ENCODE measurements at places on chromosomes 11 and 22.

DNA sequence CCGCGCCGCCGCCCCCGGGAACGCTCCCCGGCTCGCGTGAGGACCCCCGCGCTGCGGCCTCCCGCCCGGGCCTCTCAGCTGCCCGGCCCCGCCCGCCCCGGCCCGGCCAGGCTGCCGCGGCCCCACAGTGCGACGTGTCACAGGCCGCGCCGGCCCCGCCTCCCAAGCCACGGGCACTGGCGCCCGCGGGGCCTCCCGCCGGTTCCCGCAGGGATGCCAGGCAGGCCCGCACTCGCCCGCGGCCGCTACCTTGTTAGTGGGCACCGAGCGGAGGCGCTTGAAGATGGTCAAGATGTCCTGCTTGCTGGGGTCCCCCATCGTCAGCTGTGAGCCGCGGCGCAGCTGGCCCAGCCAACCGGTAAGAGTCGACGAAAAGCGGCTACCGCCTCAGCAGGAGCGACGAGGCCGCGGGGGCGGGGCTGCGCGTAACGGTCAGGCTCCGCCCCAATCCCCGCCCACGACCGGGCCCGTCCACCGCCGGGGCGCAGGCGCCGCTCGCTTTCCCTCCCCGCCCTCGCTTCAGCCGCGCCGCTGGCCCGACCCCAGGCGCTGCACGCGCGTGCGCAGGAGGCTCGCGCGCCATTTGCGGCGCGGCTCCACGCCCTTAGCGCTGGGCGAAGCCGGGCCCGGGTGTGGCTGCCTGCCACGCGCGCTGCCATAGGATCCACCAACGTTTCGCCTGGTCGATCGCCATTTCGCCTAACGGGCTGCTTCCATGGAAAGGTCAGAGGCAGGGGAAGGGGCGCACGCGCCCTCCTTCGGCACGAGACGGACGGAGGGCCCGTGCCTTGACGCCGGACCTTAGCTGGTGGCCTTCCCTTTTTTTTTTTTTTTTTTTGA, at the start of gene ARFGAP3:
Gene ARFGAP3 (minus strand): TSS at position 409 of the 840 bp plus-strand sequence. CDS start 91 bp downstream, at position 318.
- DNase-seq, result peak; percentile 87

DNA sequence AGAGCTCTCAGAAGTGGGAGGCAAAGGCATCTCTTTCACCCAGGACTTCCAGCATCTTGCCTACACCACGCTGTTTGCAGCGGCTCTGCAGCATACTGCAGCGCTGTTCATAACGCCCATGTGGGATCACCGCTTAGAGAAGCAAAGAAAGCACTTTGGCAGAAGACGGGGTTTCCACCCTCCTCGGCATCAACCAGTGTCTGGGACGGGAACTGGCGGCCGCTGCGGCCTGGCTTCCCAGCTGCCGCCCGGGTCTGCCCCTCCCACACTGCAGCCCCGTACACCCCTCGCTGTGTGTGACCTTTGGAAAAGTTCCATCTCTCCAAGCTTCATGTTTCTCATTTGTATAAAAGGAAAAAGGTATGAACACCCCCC, 545 bp upstream of the TIRAP start:
- DNase-seq, result peak; percentile 44

- no peak for DNase-seq
Measured at GRCh38 chr22:35522225-35523149, 18.1 kb upstream of the RASD2 start.

- DNase-seq, result peak; percentile 30
Measured at GRCh38 chr22:37043828-37044538, 7.6 kb upstream of the KCTD17 start.

- DNase-seq, result peak; percentile 46
Measured at GRCh38 chr11:36292311-36292722, 3.1 kb upstream of the COMMD9 start.

DNA sequence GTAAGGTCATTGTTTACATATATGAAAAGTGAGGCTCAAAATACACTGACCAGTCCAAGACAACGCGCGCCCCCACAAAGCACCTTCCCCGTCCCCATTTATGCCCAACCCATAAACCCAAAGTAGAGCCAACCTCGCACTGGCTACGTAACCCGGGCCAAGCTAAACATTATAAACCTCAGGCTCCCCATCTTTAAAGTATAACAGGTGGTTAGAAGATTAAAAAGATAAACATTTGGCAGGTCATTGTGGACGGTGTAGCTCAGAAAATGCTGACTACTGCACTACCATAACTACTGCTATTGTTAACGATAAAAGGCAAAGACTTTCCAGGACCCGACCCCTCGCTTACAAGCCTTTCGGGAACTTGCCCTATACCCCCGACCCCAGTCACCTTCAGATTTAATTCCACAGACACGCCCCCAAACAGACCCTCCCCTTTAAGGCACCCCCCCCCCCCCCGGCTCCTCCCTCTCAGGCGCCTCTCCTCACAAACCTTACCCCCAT, 470 bp downstream of the NUMA1 start:
- no peak for DNase-seq

GRCh38 chr22:48258064-48258701, 1495.7 kb downstream of the TBC1D22A start:
- DNase-seq, result no peak

GRCh38 chr11:14499178-14499559, 442 bp downstream of the COPB1 start:
- DNase-seq, result peak; percentile 14

DNA sequence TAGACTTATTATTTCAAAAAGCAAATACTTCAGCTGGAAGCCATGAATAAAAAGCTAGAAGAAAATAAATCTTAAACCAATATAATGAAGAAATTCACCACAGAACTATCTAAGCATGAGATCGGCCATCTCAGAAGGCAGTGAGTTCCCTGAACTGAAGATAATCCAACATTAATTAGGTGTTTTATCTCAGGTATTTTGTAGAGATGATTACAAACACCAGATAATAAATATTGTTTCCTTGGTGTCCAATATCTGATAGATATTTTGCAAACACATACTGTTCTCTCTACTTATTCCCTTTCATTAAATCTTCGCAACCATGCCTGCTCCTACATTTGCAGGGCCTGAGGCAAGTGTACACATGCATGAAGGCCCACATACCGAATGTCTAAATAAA, 26.0 kb upstream of the FAM181B start:
- DNase-seq, result no peak

GRCh38 chr22:45235101-45235777, 5.5 kb downstream of the KIAA0930 start:
- no peak for DNase-seq

DNA sequence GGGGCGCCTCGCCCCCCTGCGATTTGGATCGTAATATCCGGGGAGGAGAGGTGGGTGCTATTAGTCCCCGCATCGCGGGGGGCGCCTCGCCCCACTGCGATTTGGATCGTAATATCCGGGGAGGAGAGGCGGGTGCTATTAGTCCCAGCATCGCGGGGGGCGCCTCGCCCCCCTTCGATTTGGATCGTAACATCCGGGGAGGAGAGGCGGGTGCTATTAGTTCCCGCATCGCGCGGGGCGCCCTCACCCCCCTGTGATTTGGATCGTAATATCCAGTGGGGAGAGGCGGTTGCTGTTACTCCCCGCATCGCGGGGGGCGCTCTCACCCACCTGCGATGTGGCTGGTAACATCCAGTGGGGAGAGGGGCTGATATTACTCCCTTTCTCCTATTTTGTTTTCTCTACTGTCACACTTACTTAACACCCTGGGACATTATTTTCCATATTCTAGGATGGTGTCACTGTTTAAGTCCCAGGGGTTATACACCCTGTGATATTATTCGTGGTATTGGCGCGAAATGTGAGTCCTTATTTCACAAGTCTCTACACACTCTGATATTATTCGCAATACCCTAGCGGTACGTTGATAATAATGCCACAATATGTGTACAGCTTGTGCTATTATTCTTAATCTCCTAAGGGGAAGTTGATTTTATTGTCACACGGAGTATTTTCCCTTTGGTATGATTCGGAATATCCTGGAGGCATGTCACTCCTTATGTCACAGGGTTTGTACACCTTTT, 57.8 kb upstream of the ALDH3B2 start:
- no peak for DNase-seq

DNA sequence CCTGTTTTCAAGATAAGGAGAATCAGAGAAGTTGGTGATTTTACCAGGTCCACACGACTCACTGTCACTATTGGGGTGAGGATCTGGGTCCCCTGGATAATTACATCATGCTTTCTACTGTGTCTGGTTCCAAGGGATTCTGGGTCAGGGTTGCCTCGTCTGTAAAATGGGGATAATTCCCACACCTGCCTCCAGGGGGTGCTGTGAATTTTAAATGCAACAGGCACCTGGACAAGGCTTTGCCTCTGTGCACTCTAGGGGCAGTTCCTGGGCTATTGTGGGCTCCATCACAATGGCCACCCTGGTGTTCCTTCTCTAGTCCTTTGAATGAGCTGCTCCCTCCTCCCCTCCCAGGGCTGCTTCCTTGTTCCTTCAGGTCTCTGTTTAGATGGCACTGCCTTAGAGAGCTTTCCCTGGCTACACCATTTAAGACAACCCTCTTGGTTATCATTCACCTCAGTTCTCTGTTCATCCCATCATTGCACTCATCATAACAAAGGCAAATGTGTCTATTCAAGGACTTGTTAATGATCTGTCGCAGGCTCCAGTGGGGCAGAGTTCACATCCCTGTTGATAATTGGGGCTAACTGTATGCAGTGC, 178.6 kb downstream of the MIAT start:
- DNase-seq, result peak; percentile 44

DNA sequence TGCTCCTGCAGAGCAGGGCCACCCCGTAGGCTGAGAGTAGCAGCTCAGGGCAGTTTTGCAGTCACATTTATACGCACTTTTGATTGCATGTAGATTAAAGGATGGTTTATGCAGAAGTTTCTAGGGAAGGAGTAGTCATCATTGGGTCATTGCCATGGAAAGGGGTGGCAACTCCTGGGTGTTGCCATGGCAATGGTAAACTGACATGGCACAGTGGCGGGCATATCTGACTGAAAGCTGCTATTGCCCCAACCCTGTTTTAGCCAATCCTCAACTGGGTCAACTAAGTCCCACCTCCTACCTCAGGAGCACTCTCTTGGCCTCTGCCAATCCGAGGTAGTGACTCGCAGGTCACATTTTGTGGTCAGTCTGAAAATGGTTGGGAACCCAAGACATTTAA, 2.4 kb upstream of the ARSA start:
- peak; percentile 18 for DNase-seq

DNA sequence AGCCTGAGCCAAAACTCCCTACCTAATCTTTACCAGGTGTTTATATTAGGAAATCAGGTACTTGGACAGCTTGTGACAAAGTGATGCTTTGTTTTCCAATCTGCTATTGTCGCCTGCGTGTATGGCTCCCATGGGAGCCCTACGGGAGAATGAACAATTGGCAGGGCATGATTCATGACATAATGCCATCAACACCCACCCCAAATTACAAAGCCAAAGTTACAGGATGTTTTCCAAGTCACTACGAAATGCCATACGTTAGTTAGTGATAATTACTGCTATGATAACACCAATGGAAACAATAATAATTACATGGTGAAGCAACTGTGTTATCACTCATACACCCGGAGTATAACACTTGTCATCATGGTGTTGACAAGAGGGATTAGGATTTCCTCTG, 226.4 kb downstream of the FAM181B start:
- DNase-seq, result no peak

GRCh38 chr11:134393638-134394037, 18.4 kb downstream of the B3GAT1 start:
- DNase-seq, result no peak

GRCh38 chr22:49137206-49137840, 690.4 kb downstream of the BRD1 start:
- no peak for DNase-seq

GRCh38 chr11:130782361-130783222, 133.7 kb downstream of the SNX19 start:
- DNase-seq, result peak; percentile 73

DNA sequence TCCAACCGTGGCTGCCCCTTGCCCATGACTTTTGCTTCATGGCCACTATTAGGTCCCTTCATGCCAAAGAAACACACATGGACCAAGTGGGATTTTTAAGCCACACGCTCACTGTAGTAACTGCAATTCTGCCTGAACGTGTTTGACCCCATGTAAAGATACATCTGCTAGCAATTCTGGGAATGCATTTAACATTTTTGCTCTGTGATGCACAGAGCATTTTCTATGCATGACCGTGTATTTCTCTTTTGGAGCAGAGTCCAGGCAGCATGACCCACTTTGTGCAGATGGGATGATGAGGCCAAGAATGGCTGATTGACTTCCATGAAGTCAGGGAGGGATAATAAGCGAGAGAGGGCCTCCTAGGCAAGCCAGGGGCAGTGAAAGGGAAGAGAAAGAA, 108.5 kb downstream of the TP53I11 start:
- peak; percentile 75 for DNase-seq

- no peak for DNase-seq
Measured at GRCh38 chr11:44127130-44127529, 31.7 kb downstream of the EXT2 start.

DNA sequence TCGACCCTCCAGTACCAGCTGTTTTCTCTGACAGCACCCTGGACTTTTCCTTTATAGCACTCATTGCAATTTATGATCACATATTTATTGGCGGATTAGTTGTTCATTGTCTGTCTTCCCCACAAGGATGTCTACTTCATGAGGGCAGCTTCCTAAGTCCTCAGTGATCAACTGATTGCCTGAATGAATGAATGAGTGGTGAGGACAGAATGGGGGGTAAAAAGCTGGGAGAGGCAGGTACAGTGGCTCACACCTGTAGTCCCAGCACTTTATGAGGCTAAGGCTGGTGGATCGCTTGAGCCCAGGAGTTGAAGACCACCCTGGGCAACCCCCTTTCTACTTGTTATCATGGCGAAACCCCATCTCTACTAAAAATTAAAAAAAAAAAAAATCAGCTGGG, 11.1 kb upstream of the SOX10 start:
- no peak for DNase-seq

DNA sequence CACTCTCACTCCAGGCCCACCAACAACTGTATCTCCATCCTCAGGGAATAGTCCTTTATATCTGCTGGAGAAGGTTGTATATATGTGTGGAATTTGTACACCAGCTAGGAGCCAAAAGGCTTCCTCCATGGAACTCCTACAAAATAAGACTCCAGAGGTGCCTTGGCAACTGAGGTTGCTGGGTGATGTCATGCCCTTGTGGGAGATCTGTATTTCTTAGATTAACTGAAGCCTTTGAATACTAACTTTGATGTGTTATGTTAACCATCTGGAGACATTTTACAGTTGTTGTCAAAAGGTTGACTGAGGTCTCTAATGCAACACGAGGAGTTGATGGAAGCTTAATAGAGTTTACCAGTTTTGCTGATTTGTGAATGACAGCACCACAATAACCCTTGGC, 139.5 kb upstream of the TTC12 start:
- DNase-seq, result peak; percentile 7

- DNase-seq, result peak; percentile 39
Measured at GRCh38 chr11:57474017-57474802, 13.9 kb downstream of the RTN4RL2 start.

DNA sequence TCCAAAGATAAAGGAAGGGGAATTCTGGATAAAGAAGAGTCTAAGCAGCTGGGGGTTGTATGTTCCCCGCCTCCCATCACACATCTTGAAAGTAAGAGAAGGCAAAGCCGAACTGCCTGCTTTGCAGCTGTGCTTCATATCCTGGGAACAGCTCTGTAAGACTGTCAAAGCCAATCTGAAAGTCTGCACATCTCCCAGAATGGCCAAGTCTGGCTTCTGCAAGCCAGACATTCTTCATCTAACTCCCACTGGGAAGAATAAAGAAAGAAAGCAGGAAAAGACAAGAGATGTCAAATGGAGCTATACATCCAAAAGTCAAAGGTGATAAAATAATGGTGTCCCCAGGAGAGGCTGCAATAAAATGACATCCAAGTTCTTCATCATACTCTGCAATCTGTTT, 15.4 kb downstream of the MORC2 start:
- DNase-seq, result no peak
